ENCODE measurements at places on chromosomes 11 and 22.

GRCh38 chr11:64355078-64355940 lies 3.7 kb upstream of the RPS6KA4 start:
- DNase-seq, result peak; percentile 28

DNA sequence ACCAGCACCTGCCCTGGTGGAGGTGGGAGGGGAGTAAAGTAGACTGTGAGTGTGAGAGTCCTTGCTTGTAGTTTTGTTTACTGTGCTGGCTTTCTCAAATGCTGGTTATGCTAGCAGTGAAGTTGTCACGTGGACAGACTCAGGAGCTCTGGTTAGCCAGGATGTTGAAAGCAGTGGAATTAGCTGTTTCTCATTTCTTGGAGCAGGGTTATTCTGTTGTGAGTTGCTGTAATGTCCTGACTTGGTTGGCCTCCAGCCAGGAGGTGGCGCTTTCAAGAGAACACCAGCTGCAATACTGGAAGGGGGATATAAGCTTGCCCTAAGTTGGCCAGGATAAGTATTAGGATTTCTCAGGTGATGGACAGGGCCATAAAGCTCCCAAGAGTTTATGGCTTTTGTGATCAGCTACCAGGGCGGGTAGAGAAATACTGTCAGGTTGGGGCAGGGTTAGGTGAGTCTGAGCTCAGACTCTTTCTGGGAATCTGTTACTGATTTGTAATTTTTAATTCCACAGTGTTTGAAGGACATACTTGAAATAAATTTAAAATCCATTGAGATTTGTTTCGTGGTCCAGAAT lies 13.7 kb downstream of the CYP2D6 start:
- no peak for DNase-seq

DNA sequence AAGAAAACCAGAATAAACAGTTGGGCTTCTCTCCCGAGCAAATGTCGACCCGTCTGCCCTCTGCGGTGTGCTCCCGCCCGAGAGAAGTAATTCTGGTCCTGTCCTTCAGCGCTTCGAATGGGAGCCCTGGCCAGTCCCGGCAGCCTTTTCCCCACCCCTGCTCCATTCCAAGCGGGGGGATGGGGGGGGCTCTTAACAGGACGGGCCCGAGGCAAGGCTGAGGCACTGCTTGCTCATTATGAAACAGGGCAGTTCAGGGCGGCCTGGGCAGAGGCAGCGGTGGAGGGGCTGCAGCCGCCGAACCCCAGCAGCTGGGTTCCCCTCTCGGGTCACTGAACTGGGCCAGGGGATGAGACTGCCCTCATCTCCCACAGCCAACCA lies 9.1 kb downstream of the BACE1-AS start:
- no peak for DNase-seq

DNA sequence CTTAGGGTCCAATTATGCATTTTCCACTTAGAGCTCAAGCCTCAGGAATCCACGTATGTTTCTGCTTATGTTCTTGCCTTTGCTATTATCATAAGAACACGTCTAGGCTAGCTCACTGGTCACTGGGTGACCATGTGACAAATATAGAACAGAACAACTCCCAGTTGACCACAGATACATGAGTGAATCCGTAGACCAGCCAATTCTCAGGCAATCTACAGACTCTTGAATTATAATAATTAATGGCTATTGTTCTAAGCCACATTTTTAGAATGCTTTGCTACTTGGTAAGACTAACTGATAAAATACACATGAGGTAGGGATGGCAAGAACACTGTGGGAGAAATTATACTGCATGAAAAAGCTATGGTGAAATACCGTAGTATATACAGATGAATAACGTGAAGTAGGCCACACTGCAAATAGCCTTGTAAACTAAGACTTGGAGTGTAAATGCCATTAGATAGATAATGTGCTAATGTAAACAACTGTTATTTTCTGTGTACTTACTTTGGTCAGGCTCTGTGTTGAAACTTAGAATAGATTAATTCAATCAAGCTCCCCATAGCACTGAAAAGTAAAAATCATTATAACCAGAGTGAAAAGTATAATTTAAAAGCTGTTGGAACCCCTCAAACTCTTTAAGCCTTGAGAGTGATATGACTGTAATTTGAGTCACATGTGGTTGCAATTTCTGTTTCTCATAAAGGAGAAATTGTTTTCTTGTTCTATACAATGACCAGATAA lies 366.2 kb upstream of the CCDC179 start:
- no peak for DNase-seq

DNA sequence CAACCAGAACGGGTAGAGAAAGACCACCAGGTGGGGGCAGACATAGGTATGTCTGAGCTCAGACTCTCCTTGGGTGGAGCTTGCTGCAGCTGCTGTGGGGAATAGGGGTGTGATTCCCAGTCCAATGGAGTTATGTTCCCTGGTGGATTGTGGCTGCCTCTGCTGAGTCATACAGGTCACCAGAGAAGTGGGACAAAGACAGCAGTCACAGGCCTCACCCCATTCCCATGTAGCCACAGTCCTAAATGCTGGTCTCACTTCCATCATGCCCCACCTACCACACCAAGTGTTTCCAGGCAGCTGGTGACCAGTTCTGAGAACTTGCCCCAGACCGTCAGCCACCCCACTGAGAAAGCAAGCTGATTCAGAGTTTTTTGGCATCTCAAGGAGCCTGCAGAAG lies 17.5 kb downstream of the OR52E5 start:
- DNase-seq, result no peak

DNA sequence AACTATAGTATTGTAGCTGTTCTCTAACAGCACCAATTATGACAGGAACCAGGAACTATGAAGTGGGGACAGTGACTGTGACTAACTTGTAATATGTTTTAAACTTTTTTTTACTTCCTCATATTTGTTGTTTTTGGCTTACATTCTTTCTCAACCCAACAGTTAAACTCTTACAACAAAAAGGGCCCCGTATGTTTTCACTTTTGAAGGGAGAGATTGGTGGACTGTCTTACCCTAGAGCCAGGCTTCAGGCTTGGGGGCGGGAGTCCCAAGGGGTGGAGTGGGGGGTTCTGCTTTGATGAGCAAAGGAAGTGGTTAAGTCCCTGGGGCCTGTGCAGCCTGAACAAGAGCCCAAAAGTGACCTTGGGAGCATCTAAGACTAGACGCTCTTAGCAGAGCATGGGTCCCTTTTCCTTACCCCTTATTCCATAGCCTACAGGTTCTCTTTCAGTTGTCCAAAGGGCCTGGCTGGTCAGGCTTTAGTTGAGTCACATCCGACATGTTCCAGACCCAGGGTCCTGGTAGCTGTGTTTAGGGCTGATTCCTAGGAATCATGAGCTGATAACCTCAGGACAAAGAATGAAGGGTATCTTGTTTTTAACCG lies 38.8 kb downstream of the STIM1 start:
- DNase-seq, result no peak

DNA sequence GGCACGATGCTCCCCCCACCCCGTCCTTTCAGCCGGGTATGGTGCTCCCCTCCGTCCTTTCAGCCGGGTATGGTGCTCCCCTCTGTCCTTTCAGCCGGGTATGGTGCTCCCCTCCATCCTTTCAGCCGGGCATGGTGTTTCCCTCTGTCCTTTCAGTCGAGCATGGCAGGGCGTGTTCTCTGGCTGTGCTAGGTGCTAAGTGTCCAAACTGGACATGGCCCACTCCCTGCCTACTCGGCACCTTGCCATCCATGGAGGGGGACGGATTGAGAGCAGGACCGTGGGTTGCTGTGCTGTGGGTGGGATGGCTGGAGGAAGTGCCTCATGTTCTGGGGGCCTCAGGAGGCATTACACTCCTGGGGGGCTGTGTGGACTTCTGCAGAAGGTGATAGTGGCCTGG lies 45.5 kb downstream of the MUC6 start:
- DNase-seq, result no peak

DNA sequence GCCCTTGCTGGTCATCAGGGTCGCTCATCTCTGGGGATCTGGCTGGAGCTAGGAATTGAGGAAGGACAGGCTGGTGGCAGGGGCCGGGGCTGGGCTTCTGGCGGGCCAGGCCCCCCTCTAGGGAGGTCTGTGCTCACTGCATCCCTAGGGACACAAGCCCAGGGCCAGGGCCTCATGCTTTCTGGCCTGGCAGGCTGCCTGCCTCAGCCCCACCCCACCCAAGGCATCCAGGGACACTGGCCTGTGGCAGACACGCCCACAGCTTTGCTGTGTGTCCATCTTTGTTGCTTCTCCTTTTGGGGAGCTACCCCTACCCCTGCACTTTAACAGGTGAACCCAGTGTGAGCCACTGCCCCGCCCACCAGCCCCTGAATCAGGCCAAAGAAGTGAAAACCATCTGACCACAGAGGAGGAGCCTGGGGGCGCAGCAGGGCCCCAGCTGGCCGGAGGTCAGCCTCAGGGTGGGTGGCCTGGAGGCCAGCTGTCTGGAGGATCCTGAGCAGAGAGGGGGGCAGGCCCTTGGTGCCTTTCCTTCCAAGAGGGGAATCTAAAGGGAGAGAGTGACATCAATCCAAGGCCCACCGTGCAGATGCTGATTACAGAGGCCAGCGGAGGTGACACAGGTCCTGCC lies 26.8 kb upstream of the CELSR1 start:
- DNase-seq, result no peak

GRCh38 chr11:9787260-9787659 lies 123.4 kb downstream of the SWAP70 start:
- no peak for DNase-seq

GRCh38 chr11:59186130-59186594 lies 14.2 kb downstream of the DTX4 start:
- peak; percentile 45 for DNase-seq

DNA sequence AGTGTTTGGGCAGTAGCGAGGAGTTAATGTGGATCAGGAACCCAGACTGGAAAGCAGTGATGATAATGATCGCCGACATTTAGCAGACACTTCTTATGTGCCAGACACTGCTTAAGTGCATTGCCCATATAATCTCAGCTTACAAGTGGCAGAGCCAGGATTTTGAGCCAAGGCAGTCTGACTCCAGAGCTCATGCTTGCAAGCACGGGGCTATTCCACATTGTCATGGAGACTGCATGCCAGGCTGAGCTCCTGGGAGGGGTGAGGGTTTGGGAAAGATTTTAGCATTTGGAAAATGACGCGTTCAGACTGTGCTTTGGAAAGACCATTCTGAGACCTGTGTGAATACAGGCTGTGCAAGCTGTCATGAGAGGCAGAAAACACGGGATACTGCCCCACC lies 302.7 kb downstream of the DDX10 start:
- DNase-seq, result no peak

- peak; percentile 49 for DNase-seq
These were observed 15.9 kb downstream of the IL10RA start for GRCh38 chr11:118002010-118002540.

DNA sequence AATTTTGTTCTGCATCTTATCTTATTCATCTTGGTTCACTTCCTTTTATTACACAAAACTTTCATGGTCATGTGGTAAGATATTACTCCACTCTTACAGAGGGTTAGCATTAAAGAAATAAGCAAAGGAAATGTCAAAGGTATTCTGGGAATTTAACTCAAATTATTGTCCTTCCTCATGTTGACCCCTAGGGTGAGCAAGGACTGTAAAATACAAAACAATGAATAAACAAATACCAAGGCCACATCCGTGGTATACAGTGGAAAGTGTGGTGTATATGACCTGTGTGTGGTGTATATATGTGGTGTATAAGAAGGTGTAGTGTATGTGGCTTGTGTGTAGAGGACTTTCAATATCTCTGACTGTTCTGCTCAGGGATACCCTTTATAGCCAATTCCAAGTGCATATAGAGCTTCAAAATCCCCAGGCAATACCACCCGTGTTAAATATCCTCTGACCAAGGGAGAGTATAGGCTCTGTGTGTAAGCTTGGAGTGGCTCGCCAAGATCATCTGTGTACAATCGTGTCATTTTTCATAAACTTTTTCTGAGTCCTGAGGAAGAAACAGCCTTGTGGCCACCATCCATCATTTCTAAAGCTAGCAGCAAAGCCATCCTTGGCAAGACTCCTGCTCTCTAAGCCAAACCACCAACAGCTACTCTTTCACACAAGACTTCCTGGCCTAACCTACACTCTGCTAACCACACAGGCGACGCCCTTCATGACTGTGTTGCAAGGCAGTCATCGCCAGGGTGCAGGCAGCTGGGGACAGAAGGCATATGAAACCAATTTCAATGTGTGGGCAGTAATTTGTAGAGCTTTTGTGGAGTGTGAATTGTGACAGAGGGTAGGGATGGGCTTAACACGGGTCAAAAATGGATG lies 548.0 kb downstream of the ETS1 start:
- DNase-seq, result peak; percentile 84

DNA sequence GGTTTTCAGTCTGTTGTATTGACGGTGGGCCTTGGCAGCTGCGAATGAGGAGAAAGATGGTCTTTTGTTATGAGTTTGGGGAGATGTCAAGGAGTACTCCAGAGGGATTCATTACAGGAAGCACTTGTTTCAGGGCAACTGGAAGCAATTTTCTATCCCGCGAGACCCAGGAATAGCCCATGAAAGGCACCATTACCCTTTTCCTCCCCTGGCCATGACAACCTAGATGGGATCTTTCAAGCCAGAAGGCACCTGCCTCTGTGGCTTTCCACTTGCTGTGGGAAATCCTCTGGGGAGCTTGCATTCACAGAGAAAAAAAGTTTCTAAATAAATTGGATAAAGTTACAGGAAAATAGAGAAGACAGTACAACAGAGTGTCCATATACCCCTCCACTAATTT lies 2.7 kb downstream of the ZNF215 start:
- DNase-seq, result no peak

GRCh38 chr11:1295591-1295990 lies 13.8 kb downstream of the TOLLIP start:
- DNase-seq, result no peak

- no peak for DNase-seq
These were observed 265.7 kb upstream of the CTSC start for GRCh38 chr11:88603091-88603867.

GRCh38 chr11:8688414-8689362 lies 6.1 kb downstream of the RPL27A start:
- peak; percentile 83 for DNase-seq

GRCh38 chr11:41400819-41401382 lies 58.6 kb downstream of the LRRC4C start:
- no peak for DNase-seq

DNA sequence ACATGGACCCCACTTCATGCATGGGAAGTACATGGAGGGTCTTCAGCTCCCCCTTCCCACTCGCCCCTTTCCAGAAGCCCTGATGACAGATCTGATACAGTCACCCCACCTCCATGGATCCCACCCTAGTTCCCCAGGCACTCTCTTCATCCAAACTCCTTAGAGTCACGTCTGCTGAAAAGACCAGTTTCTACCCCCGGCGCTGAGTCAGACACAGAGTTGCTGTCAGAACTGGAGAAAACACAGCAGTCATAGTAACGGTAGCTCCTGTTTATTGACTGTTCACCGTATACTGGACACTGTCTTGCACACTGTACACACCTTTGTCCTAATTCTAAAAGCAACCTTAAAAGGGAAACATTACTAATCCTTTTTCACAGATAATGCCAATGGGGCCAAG lies 29.1 kb downstream of the DRD2 start:
- DNase-seq, result no peak

DNA sequence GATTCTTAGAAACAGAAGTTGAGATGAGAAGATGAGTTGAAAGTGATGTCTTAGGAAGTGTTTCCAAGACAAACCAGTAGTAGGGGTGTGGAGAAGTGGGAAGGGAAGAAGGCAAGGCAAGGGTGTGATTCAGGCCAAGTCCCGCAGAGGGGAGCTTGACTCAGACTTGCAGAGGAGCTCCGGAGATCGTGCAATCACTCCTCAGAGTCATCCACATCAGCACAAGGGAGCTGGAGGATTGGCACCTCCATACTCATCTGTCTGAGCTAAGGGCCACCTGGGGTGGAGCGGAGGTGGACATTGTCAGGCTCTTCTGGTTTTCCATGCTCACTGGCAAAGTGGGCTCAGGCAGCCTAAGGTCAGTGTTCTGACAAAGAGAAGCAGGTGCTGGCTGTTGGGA lies 44.4 kb downstream of the CHRDL2 start:
- no peak for DNase-seq

GRCh38 chr22:29480512-29481264 lies 670 bp downstream of the NEFH start:
- peak; percentile 19 for DNase-seq
